ENCODE measurements at places on chromosomes 4 and X.

- DNase-seq, result no peak
Measured at GRCh38 chr4:147578593-147578992, 38.6 kb upstream of the TMEM184C start.

DNA sequence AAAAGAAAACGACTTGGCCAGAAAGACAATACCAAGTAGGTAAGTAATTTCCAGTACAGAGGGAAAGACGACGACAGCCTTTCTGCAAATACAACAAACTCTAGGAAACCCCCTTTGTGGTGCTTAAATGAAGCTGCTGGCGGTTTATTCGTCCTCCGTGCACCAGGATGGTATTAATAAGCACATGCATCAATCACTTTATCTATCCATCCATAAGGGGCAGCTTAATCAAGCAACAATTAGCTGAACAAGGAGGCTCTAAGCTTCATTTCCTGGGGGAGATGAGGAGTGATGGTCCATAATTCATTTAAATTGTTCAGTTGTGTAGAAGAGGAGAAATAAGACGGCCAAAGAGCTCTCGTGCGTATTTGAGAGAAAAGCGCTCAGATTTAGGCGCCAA lies 26.2 kb downstream of the IRF2 start:
- DNase-seq, result no peak

DNA sequence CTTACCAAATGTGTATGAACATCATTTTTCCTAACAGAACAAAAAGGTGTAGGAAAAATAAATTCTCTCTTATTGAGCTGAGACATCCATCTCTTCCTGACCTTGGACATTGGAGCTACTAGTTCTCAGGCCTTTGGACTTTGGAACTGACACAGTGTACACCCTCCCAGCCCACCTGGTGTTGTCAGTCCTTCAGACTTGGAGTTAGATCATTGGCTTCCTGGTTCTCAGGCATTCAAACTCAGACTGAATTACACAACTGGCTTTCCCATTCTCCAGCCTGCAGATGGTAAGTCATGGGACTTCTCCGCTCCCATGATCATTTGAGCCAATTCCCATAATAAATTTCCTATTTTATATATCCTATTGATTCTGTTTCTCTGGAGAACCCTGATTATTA lies 84.8 kb upstream of the EDNRA start:
- no peak for DNase-seq

DNA sequence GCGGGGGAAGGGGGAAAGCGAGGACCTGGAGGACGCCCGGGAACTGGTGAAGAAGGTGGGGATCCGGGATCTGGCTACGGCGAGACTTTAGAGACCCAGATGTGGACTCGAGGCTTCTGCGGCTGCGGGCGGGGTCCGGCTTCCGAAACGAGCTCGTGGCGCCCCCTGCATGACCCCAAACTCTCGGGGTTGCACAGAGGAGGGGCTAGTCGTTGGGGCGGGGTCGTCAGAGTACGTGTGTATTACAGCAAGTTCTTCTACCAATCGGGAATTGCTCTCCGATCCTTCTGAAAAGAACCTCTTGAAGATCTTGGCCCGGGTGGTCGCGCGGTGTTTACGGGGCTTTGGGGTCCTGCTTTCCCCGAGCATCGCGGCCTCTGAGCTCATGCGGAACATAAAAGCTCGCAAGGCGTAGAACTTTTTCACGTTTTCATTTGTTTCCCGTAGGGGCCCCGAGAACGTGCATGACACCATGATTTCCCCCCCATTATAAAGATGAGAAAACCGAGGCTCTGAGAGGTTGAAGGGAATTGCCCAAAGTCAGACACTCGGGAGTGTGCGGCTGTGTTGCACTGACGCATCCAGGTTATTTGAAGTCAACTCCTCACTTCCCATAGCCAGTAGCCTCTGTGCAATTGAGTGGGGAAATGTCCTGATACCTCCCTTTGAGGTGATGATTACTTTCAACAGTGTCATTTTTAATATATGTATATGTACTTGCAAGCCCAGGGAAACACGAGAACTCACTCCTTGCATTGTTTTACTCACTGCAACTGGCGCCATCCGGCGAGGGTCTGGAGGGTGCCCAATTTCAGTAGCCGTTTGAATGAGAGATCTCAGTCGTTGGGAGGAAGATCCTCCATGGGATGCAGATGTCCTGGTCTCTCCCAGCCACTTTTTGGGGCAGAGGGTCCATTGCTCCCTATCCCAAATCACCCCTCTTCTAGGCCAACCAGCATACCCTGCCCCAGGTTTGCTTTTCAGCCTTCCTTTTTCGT lies at the start of gene BEND4:
TSS of gene BEND4 (minus strand) at position 149 of the 998 bp plus-strand sequence. CDS start 512 bp downstream, outside the sequence.
- DNase-seq, result no peak

GRCh38 chrX:54473993-54474859 lies 21.8 kb downstream of the FGD1 start:
- no peak for DNase-seq

DNA sequence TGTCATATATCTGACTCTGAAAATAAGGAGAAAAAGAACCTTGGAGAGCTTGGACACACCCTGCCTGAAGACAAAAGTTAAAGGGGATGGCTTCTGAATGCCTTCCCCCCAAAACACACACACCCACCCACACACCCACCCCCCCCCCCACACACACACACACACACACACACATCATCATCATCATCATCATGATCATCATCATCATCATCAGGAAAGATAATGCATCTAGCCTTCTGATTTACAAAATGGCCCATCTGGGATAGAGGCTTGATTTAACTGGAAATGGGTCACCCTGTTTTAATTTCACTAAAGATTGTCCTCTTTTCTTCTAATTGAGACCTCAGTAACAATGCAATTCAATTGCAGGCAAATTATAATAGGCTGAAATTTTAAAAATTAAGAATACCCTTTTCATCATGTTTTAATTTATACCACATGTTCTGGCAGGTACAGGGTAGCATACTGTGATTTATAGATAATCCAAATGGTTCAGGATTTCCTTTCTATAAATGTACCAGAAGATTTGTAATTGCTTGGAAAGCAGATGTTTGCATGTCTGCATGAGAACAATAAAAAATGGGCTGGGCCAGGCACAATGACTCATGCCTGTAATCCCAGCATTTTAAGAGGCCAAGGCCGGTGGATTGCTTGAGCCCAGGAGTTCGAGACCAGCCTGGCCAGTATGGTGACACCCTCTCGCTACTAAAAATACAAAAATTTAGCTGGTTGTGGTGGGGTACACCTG lies 56.5 kb downstream of the TRIM2 start:
- DNase-seq, result no peak

- no peak for DNase-seq
Measured at GRCh38 chrX:9501362-9501761, 36.5 kb downstream of the TBL1X start.

GRCh38 chrX:133444952-133445831 lies 29.9 kb upstream of the GPC4 start:
- DNase-seq, result no peak

- no peak for DNase-seq
Measured at GRCh38 chrX:77433001-77433400, 14.2 kb upstream of the FGF16 start.

DNA sequence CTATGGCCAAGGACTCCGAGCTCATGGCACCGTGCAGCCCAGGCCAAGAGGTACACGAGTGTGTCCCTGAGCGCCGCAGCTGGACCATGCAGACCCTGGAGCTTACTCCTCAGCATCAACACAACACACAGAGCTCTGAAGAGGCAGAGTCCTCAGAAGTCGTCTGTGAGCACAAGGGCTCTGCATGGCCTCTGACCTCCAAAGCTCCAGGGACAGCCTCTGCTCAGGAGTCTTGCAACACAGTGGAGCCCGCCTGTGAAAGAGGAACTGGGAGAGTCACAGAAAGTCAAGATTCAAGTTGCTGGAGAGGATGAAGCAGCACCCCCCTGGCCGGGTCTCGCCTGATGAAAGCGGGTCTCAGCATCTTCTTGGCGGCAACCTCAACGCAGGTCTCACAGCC lies 2.9 kb downstream of the LRPAP1 start:
- DNase-seq, result no peak

GRCh38 chr4:15718959-15719358 lies 16.1 kb downstream of the BST1 start:
- no peak for DNase-seq

GRCh38 chr4:151702256-151702655 lies 58.6 kb downstream of the GATB start:
- no peak for DNase-seq

- DNase-seq, result no peak
Measured at GRCh38 chrX:9557521-9557920, 92.7 kb downstream of the TBL1X start.

- no peak for DNase-seq
Measured at GRCh38 chr4:73609706-73610105, 10.5 kb downstream of the RASSF6 start.

DNA sequence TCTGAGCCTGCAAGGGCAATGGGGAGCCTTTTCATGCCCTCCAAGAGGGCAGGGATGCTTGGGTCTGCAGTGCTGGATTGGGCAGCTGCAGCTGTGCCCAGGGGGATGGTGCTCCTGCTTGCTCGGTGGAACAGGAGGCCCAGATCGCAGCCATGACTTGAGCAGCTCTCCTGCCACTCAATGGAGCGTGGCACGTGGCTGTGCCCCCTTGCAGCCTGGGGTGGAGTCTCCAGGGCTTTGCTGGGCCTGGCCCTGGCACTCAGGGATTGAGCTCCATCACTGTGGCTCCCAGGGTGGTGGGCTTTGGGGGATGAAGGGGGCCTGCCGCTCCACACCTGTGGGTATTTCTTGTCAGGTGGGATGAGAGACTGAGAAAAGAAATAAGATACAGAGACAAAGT lies 53.4 kb upstream of the IBSP start:
- DNase-seq, result no peak

GRCh38 chr4:3042226-3042625 lies 32.1 kb downstream of the HTT-AS start:
- DNase-seq, result no peak

DNA sequence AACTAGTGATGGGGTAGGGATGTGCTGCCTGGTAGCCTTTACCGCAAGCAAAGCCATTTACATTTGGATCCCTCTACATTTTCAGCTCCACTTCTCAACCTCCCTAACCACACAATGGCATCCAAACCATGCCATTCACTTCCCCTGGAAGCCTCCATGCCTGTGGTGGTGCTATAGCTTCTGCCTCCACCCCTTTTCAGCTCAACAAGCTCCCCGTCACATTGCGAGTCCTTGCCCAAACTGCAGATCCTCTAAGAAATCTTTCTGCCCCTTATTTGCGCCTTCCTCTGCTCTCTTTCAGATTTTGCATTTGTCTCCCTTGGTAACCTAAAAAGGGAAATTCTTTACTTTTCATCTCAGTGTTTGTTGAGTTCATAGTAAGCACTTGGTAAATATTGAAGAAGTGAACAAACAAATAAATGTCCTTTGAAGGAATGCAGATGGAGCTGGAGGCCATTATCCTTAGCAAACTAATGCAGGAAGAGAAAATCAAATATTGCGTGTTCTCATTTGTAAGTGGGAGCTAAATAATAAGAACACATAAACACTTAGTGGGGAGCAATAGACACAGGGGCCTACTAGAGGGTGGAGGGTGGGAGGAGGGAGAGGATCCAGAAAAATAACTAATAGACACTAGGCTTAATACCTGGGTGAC lies 6.9 kb downstream of the CYTL1 start:
- no peak for DNase-seq

DNA sequence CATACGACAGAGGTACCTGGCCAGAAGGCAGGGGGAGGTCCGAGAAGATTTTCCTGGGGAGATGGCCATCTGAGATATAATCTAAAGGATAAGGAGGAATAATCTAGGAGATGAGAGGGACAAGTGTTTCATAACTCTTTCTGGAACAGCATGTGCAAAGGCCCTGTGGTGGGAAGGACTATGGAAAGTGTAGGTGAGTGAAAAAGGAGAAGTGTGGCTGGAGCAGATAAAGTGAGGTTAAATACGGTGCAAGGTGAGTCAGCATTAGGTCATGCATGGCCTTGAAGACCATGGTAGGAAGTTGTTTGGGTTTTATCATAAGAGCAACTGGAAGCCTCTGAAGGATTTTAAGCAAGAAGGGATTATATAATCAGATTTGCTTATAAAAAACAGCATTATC lies 34.6 kb upstream of the MTM1 start:
- no peak for DNase-seq

DNA sequence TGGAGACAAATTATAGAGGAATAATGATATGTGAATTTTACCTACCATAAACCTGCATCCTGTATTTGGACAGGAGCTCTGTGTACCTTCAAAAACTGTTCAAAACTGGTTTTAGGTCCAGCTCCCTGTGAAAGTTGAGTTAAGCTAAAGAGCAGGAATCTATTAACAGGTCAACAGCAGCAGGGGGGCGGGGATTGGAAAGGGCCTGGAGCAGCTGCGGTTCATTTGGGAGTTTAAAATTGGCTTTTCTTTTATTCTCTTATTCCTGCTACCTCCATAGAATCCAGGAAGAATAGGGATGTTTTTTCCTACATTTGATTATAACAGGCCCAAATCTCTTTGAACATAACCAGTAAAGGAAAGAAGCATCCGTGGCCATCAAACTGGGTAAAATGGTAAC lies 23.8 kb downstream of the SHROOM3 start:
- no peak for DNase-seq

DNA sequence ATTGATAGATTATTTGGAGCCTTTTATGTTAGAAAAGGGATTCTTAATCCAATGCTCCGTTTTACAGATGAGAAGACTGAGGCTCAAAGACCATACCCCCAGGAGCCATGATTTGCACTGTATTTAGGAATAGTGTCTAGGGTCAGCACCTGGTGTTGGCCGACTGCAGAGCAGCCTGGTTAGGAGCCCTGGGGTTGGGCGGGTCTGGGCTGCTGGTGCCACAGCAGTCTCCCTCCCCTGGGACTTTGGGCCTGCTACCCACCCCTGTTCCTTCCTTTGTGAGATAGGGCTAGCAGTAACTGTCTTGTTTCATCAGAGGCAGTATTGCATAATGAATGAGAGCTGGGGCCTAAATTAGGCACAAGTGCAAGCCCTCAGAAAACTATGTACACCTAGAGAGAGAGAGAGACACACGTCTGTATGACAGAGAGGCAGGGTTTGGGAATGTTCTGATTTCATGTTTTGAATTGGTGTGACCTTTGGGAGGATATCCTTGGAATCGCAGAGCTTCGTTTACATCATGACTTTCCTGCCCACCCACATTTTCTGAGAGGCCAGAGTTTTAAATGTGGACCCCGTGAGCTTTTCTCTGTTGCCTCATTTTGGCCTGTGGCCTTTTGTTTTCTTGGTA lies 111.7 kb downstream of the PTTG2 start:
- DNase-seq, result no peak

GRCh38 chr4:75135068-75135825 lies 202.3 kb downstream of the PARM1 start:
- DNase-seq, result no peak

- DNase-seq, result no peak
Measured at GRCh38 chrX:153780678-153781427, at the start of gene SRPK3. TSS of gene SRPK3 (plus strand) at chrX:153781041. CDS start at chrX:153781087, 46 bp downstream.

DNA sequence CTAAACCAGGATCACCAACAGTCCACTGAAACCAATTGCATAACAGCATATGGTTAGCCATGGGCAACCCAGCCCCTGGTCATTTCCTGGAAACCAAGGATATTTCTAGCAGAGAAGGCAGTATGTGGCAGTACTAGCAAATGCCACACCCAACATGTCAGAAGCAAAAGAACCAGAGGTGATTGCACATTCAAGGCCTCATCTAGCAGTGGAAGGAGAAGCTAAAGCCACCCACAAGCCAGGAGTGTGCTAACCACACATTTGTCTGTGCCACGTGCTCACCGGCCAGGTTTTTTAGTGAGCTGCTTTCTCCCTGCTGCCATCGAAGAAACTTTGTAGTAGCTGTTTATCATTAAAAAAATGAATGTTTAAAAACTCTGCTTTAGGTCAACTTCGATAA lies 42.0 kb downstream of the TEC start:
- DNase-seq, result no peak
